ENCODE measurements at places on chromosomes 6 and 20.
A peak's percentile ranks its signal among the peaks of the same experiment; 100 is the strongest.

- peak; percentile 73 for DNase-seq
These were observed 86.0 kb downstream of the DHX35 start for GRCh38 chr20:39048000-39048696.

DNA sequence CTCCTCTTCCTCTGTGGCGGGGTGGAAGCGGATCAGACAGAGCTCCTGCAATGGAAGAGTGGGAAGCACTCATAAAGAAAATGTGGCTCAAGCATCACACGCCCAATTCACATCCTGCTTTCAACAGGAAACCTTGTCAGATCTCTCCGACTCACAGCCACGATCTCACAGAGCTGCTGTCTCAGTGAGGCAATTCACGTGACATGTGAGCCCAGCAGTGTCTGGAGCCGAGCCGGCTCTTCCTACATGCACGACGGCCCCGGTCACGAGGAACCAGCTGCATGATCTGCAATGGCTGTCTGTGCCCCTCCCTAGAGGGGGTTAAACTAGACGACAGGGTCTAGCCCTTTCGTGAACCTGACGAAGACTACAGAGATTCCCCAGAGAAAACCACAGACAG lies 29.5 kb upstream of the TCFL5 start:
- DNase-seq = no peak

DNA sequence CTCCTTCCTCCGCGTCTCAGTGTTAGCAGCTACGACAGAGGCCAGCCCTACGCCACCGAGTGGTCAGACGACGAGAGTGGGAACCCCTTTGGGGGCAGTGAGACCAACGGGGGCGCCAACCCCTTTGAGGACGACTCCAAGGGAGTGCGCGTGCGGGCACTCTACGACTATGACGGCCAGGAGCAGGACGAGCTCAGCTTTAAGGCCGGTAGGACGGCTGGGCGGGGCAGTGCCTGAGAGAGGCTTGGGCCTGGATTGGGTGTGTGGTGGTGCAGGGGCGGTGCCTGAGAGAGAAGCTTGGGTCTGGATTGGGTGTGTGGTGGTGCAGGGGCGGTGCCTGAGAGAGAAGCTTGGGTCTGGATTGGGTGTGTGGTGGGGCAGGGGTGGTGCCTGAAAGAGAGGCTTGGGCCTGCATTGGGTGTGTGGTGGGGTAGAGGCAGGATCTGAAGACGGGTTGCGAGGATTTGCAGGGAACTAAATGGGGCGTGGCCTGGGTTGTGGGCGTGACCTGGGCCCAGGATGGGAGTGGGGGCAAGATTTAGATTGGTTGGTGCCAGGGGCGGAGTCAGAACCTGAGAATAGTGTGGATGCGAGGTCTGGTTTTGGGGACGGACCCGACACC lies 24.4 kb downstream of the SPDEF start:
- DNase-seq = peak; percentile 7

- no peak for DNase-seq
These were observed 145.8 kb upstream of the SNX9 start for GRCh38 chr6:157677235-157677634.

GRCh38 chr6:128171182-128171581 lies 270.3 kb upstream of the THEMIS start:
- DNase-seq = no peak

GRCh38 chr6:65557224-65557623 lies 149.8 kb downstream of the EYS start:
- no peak for DNase-seq

DNA sequence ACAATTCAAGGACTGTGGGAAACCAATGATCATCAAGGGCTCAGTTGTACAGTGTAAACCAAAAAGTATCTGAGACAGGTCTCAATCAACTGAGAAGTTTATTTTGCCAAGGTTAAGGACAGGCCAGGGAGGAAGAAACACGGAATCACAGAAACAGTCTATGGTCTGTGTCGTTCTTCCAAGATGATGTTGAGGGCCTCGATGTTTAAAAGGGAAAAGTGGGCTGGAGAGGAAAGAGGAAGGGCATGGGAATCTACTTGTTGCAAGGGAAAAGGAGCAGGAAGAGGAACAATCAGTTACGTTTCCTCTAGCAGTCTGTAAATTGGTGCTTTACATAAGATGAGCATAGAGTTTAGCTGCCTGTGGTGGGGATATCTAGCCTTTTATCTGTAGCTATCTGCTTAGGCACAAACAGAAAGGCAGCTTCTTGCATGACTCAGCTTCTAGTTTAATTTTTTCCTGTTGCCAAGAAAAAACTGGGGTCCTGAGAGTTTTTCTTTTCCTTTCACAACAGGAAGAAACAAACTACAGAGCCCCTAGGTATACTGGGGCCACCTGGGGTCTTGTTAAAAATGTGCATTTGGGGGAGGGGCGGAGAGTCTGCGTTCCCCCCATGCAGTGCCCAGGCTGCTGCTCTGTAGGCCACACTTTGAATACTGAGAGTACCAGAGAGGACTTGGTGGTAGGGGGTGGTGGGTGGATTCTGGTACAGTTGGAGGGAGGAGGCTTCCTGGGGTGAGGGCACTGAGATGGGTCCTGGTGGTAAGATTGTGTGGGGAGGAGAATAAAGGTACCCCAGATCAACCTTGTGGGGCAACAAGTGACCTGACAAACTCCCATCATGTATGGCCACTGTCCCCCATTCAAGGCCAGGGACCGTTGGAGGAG lies 35.3 kb upstream of the EZR start:
- DNase-seq = no peak

GRCh38 chr6:36334832-36335459 lies 1.7 kb downstream of the BNIP5 start:
- DNase-seq = no peak

DNA sequence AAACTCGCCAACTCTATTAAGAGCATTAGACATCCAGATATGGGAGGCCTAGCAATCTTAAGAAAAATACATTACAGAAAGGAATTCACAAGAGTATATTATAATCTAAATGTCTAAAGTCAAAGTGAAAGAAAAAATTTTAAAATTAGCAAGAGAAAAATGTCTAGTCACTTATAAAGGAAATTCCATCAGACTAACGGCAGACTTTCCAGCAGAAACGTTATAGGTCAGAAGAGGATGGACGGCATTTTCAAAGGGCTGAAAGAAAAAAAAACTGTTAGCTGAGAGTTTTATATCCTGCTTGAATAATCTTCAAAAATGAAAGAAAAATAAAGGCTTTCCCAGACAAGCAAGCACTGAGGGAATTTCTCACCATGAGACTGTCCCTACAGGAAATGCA lies 269.0 kb downstream of the HDGFL1 start:
- DNase-seq = no peak

GRCh38 chr20:32976746-32977145 lies 27.5 kb downstream of the SUN5 start:
- DNase-seq = no peak

DNA sequence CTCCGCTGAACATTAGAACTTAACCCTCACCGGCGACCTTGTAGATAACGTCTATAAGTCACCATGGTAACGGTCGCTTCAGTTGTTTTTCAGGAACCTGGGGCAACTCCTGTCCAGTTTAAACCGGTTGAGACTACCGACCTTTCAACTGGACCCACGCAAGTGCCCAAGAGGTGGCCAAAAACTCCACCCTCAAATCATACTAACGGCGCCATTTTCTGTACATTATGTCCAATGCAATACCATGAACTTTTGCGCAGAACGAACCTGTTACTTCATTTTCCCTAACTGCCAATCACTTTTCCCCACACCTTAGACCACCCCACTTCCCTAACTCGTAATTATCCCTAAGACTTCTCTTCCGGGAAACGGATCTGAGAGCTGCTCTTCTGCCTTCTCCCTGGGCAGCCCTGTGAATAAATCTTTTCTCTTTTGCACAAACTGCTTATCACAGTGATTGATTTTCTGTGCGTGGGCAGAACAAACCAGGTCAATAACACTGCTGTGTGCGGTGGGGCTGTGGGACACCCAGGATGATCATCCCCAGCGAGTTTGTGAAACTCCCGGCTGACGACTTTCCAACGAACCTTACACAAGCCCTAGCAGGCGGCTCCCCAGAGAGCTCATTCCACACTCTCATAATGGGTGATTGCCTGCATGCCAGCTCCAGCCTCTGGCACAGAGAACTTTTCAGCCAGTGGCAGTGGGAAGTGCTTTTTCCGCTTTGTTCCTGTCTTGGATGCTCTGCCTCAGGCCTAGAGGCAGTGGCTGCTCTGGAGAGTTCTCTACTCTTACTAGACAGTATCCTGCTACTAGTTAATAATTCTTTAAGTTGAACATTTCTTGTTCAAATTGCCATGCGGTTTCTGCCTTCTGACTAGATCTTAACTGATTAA lies 28.6 kb downstream of the GPX5 start:
- no peak for DNase-seq

GRCh38 chr6:11164717-11165646 lies 53.5 kb upstream of the ERVFRD-1 start:
- no peak for DNase-seq

DNA sequence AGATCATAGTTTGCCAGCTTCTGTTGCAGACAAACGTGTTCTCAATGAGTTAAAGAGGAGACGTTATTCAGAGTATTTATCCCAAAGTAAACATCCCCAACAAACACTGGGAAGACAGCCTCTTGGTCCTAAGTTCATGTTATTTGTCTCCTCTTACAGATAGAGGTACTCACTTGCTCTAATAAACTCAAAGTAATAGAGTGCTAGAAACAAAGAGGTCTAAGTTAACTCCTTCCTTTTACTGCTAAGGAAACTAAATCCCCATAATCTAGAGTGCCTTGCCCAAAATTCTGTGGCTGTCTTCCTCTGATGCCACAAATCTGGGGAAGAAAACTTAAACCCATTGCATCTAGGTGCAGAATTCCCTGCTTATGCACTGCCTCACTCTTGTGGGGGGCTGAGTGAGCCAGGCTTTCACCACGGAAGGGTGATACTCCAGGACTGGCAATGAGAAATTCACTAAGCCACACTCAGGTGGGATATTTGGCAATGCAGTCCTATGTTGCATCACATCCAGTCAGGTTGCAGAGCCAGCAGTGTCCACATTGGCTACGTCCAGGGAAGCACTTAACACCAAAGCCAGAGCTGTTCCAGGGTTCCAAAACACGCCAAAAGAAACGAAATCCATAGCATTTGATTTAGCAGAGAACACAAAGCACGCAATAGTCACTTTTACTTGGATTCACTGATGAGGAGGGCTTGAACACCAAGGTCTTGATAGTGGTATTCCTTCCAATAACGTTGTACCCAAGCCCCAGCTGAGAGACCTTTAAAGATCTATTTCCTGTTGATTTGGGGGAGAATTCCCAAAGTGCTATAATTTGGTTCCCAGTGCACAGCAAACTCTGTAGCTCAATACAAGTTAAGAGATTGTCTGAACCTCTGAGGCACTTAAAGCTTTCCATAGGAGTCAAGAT lies 81.0 kb upstream of the FOXQ1 start:
- no peak for DNase-seq

- DNase-seq = peak; percentile 38
These were observed 43.0 kb upstream of the TMEM200A start for GRCh38 chr6:130322673-130323268.

- DNase-seq = no peak
These were observed 64.3 kb downstream of the IRF4 start for GRCh38 chr6:455835-456234.

DNA sequence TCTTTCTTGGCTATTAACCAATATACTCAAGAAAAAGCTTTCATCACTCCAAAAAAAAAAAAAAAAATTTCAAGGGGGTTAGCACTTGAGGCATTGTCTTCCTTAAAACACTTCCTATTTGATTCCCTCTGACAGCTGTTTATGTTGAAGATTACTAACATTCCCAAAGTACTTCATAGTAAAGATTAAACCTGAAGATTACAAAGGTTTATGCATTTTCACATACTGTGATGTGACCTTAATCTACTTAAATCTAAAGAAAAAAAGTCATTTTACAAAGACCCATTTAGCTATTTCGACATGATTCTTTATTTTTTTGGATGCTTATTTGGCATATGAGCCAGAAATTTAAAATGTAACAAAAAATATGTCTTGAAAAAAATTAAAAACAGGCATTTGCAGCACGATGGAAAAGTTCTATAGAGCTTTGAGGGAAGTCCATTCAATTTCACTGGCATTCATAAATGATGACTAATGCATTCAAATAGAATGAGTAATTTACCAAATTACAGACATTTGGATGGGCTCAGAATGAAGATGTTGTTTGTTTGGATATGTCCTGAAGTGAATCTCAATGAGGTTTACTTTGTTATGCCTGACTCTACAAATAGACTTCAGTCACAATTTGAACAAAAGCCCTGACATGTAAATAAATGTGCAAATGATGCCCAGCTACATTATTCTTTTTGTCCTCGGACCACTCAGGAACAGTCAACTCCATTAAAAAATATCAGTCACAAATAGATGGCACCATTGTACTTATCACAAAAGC lies 674.6 kb upstream of the MARCKS start:
- DNase-seq = no peak

GRCh38 chr6:145187491-145188206 lies 547.7 kb downstream of the EPM2A start:
- DNase-seq = no peak

DNA sequence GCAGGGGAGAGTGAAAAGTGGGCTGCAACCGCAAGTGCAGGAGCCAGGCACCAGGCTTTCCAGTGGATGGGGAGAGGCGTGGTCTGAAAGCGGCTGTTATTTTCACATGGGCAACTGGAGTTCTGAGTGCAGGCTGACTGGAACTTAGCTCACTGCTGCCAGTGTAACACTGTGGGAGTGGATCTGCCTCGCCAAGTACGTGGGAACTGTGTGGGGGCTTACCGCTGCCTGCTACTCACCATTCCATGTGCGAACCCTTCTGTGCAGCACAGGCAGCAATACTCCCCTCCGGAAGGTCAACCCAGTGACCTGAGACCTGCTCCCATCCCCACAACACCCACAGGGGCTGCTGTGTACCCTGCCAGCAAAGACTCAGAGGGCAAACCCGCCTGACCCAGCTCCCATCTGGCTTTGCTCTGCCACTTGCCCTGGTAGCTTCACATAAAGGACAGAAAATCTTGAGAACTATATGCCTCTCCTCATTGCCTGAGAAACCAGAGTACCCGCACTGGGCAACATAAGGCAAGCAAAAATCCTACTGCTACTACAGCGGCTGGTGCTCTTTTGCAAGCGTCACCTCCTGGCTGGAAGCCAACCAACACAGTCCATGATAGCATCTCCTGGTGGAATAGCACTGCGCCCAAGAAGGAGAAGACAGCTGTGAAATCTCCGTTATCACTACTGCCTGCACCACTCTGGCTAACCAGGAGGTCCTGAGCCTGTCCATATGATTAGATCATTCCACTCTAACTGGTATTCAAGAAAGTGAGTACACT lies 54.4 kb upstream of the SIRPG start:
- DNase-seq = no peak

DNA sequence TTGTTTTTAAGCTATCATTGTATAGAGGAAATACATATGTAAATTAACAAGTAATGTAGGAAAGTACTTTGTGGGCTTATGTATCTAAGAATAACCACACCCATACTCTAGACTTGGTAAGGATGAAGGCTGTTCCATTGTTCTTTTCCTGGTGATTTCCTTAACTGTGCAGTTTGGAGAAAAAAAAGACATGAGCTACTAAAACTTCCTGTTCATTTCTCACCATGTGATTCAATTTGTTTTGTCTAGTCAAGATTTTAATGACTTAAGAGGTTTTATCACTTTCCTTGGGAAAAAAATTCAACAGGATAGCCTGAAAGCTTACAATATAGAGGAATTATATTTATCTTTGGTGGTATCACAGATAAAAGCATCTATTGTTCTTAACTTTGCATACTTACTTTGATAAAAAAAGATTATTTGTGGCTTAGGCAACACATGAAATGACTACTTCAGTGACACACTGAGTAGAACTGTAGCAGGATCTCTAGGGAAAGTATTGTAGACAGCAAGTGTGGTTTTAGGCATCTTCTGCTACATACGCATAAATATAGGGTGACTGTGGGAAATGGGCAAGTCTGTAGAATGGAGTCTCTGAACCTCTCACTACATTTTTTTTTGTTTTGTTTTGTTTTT lies 80.3 kb downstream of the GJA1 start:
- no peak for DNase-seq

GRCh38 chr20:57266291-57267157 lies at the start of gene BMP7:
Gene BMP7 (minus strand): TSS chr20:57266641. CDS start chr20:57266122, 519 bp downstream.
- DNase-seq = no peak

Data from stimulated activated naive CD8-positive, alpha-beta T cell treated with anti-CD3 and anti-CD28 coated beads, Interleukin-15, amount 100 ng/mL, for 72 hours (primary cell).